Omental fat pad (tissue), 4 donors: ENCODE measurements at places on chromosomes 16 and 17.

DNA sequence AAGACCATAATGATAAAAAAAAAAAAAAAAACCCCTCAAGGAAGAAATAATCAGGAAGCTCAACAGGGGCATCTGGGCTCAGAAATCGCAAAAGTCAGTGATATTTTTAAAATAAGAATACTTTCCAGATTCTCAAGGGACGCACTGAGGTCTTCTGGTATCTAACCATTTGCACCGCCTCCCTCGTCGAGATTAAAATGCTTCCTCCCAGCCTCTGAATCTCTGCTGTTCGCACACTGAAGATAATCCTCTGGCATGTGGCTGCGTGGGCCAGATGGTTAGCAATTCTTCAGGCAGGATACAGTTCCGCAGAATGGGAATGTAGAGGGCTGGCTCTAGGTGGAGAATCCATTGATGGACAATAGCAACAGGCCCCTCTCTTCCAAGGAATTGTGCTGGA is 211.7 kb upstream of the CDH5 start:
- DNase-seq = no peak

DNA sequence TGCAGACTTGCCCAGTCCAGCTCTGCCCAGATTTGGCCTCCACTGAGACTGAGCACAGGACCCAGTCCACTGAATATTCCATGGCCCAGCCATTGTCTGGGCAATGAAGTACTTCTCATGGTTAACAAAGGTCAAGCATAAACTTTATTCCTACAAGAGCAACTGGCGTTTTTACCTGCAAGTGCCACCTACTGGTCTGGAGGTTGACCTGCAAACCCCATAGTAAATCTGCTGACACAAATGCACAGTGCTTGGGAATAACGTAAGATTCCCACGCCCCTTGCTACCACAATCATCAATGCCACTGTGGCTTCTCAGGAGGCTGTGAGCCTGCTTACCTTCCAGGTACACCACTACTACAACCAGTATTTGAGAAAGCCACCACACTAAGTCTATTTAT is 170.2 kb downstream of the CEP112 start:
- no peak for DNase-seq

DNA sequence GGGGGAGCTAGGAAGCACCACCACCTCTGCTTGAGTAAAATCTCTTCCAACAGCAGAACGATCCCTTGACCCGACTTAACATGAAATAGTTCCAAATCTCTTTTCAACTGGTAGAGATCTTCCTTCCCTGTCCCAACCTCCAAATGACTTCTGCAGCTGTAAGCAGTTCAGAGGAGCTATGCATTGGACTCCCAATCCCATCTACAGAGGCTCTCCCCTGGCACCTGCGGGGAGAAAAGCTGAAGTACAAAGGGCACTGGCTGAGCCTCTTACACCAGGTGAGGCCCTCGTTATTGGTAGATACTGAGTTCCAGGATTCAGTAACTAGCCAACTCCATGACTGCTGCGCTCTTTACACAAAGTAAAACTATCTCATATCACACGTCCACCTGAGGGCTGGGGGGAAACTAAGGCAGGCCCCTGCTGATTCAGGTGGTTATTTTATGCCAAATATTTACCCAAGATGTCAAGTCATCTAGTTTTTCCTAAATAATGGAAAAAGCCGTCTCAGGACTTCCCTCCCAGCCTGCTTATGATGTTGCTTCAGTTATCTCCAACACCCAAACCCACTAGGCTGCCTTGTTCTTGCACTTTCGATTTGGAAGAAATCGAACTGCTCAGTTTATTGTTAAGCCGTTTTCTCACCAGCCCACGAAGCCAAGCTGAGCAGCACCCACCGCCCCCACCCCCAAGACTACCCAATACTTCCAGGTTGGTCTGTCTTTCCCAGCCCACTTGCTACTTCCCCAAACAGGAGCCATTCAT is 3.2 kb downstream of the ACTG1 start:
- no peak for DNase-seq

DNA sequence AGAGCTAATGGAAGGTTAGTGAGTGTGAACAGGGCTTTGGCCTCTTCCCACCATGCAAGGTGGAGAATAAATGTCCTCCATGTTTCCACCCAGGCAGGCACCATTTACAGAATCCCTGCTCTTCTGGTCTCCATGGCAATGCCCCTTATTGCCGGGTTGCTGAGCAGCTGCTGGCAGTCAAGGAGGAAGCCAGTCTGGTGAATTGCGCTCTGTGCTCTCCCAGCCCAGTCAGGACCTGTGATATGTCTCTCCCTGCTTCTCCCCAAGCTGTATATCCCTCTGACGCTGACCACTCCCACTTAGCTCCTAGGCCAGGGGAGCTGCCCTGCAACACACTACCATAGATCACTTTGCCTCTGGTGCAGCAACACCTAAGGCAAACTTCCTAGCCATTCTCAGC is 402.1 kb upstream of the ERCC4 start:
- no peak for DNase-seq

GRCh38 chr17:81142301-81143199 is 22.8 kb upstream of the PVALEF start:
- peak; percentile 60 for DNase-seq
